ENCODE measurements at places on chromosomes 2 and 18.

DNA sequence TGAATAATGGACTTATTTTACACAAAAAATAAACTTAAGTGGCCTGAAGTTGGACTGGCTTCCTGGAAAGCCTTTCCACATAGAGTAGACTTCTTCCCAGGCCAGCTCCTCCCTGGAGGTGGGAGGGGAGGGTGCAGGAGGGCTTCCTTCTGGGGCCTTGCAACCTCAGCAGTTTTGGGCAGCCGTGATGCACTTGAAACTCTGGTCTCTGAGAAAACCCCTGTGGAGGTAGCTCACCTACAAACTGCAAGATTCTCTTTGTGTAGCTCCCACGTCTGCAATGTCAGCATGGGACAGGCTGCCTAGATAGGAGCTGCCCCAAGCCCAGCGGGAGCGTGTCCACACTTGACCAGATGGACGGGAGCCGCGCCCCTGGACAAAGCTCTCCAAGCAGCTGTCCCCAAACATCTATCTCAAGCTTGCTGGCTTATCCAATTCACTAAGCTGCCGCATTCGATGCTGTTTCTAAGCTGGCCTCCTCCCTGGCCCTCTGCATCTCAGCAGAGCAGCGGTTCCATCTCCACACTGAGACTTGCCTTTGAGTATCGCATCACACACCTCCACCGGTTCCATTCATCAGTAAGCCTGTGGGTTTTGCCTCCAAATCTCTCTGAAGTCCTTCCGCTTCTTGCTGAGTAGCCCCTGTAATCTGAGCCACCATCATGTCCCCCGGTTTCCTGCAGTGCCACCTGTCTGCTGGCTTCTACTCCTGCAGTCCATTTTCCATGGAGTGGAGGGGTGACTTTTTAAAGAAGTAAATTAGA lies 1.6 kb upstream of the LPIN1 start:
- no peak for DNase-seq

- DNase-seq: no peak
These were observed 88.5 kb downstream of the PTRHD1 start for GRCh38 chr2:24704692-24705091.

DNA sequence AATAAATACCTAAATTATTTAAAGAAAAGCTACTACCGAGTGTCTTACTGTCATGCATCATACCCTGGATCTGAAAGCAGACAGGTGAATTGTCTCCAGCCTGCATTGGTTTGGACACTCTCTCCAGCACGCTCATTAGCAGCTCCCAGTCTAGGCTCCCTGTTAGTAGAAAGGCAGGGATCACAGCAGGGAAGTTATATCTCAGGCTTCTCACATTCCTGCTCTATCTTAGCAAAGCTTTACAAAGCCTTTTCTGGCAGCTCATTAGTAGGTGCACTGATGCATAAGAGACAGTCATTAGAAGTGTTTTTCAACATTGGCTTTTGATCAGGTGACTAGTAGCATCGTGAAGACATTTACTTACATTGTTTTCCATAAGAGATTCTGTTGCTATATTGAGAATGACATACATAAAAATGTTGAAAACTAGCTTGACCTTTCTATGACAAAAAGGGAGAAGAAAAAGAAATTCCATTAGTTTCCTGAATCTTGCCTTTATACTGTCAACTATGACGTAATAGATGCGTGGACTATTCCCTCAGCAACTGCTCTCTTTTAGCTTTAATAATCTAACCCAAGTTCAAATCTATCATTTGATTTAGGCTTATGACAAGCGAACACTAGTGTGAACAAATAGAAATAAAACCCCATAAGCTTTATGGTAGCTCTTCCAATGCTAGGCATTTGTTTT lies 408.7 kb upstream of the KCNH7 start:
- DNase-seq: no peak

- no peak for DNase-seq
These were observed 80.0 kb downstream of the MAP4K3 start for GRCh38 chr2:39356922-39357639.

- no peak for DNase-seq
These were observed 67.9 kb downstream of the MRO start for GRCh38 chr18:50751947-50752346.

DNA sequence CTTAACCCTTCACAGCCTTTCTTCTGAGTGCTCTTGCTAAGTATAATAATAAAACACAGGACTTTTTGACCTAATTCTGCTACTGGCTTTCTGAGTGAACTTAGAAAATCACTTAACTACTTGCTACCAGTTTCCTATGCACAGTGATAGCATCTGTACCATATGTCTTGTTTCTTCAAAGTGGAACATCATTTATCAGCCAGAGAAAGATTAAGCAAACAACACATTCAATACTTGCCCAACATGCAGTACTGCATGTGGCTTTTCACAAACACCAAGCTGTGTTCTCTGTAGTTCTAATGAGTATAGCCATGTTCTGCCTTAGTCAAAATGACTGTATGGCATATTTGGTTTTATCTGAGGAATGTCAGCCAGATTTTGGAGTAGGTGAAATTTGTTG lies 1286.6 kb upstream of the ZEB2 start:
- no peak for DNase-seq

- no peak for DNase-seq
These were observed 39.7 kb upstream of the B3GNT7 start for GRCh38 chr2:231355508-231356465.

GRCh38 chr2:128366713-128367511 lies 48.2 kb upstream of the HS6ST1 start:
- no peak for DNase-seq

GRCh38 chr2:207683879-207684627 lies 27.4 kb upstream of the CCNYL1 start:
- DNase-seq: no peak

- DNase-seq: no peak
These were observed 178.8 kb downstream of the TTC32 start for GRCh38 chr2:19723021-19723420.

DNA sequence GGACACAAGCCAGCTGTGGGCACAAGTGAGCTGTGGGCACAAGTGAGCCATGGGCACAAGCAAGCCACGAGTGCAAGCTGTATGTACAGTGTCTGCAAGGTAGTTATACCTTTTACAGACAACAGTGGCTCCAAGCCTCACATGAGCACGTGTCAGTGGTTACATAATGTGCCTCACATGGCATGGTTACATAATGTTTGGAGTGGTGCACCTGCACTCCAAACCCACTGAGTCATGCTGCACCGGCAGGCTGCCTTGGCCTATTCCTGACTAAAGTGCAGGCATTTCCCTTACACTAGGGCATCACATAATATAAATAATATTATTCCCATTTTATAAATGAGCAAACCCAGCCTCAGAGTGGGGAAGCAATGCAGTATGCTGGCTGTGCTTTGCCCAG lies 62.6 kb downstream of the MARCO start:
- no peak for DNase-seq

GRCh38 chr18:48569915-48570264 lies 31.1 kb downstream of the CTIF start:
- no peak for DNase-seq

DNA sequence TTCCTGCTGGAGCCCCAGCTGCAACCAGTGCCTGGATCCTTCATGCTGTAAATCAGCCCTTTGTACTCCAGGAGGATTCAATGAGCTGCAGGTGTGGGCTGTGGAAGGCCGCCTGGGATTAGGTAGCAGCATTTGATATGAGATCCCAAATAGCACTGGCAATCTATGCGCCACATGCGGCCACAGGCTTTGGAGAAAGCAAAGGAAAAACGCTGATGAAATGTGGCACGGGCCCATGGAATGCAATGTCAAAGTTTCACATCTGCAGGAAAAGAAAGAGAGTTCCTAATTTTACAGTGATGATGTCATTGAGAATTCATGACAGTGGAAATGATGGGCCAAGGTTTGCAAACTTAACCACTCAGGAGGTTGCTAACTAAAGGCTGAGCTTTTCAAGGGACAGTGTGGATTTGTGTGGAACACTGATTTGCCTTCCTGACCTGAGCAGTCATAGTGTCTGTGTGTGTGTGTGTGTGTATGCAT lies 216.4 kb upstream of the OSR1 start:
- DNase-seq: no peak

DNA sequence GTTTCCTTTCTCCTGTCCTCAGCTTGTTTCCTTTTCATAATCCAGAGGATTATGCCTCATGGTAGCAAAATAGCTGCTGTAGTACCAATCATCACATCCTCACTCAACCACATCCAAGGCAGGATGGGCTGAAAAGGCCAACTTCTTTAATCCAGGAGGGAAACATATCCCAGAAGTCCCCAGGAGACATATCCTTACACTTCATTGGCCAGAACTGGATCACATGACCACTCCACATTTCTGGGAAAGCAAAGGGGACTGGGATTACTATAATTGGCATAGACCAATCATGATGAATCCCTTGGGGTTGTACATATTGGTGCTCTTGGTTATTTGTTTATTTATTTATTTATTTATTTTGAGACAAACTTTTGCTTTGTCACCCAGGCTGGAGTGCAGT lies 54.0 kb upstream of the LYPD6B start:
- no peak for DNase-seq
